ENCODE measurements at places on chromosomes 3 and 15. TPM values are rescaled to one million over a fixed set of nuclear protein-coding genes. Genes with fewer than 3 reads are reported as not detected.

DNA sequence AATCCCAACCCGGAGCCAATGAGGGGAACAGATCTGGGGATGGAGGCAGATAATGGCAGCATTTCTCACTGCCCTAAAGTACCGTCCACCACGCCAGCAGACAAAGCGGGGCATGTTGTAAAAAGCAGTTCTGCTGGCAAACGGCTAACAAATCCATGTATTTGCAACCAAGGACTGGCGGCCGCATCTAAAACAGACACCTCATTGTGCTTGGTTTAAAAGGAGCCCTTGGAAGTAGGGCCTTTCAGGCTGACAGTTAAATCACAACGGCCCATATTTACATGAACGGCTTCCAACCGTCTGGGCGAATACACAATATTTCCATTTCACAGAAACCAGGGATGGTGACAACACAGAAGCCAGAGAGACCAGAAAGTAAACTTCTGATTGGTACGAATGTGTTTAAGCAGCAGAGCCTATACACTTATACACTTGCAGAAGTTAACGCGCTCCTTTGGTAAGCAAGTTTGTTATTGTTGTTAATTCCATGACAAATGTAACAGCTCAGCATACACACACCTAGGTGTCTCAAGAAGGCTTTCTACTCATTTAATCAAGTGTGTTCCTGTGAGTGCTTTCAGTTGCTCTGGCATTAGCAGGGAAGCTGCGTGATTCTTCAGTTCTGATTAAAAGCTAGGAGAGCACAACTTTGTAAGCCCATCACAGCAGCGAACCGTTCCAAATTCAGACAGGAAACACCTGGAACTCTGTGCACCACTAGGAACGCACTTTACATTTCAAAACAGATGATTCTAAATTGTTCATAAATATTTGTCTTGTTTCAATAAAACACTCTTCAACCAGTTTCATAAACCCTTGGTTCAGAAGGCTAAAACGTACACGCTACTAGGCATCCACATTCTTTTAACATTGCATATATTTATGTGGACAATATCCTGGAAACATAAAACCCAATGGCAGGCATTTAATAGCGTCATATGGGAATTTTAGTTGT lies 112.9 kb downstream of the PDZRN3 start:
- DNase-seq, result peak; percentile 91

DNA sequence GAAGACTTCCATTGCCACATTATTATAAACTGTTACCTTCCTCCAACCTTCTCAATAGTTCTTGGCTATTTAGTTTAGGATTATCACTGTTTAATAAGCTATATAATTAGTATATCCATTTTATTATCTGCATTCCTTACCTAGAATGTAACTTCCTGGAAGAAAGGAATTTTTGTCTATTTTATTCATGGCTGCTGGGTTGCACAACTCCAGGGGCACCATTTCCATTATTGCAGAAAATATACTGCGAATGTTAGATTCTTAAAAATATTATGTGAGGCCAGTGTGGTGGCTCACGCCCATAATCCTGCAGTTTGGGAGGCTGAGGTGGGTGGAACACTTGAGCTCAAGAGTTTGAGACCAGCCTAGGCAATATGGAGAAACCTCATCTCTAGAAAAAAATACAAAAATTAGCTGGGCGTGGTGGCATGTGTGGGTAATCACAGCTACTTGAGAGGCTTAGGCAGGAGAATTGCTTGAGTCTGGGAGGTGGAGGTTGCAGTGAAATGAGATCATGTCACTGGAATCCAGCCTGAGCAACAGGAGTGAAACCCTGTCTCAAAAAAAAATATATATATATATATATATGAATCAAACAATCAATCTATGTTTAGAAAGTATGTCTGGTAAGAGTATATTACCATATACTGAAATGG lies 19.9 kb downstream of the CLDN1 start:
- no peak for DNase-seq

DNA sequence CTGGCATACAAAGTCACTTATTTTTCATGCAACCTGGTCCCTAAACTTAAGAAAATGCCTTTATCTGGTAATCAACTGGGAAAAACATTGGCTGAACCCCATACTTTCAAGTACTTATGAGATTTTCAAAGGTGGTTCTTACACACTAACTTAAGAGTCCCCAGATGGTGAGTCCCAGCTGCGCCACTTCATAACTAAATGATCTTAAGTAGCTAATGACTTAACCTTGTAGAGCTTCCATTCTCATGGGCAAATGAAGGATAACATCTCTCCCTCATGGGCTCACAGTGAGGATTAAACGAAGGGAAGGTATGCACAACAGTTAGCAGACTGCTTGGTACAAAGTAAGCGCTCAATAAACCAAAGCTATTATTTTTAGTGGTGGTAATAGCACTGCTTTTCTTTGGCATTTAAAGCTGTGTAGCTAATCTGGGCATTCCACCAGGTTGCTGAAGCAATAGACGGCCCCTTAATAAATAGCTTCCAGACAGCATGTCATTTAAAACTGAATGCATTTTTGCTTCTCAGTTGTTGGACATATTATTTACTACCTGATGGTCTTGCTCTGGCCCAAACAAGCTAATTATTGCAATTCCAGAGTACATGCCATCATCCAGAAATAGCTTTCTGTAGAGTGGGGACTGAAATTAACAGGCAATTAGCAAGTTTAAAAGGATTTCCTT lies 55.4 kb downstream of the LIPC start:
- no peak for DNase-seq

Gene ISL2
- 5.1 TPM for total RNA-seq

Gene KBTBD13
- total RNA-seq, result not detected

DNA sequence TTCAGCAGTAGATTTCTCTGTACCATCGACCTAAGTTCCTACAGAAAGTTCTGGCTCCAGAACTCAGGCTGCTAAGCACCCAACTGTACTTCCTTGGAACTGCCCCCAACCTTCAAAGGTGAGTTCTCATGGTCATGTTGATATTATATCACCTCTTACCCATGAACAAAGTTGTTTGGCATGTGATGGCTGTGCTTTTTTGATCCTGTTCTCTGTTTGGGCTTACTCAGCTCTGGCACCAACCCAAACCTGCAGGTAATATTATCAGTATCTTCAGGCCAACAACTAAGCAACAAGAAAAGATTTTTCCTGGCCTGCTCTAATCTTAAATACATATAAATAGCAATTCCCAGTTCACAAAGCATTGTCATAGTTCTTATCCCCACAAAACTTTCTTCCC lies 318.7 kb upstream of the LMCD1 start:
- no peak for DNase-seq

DNA sequence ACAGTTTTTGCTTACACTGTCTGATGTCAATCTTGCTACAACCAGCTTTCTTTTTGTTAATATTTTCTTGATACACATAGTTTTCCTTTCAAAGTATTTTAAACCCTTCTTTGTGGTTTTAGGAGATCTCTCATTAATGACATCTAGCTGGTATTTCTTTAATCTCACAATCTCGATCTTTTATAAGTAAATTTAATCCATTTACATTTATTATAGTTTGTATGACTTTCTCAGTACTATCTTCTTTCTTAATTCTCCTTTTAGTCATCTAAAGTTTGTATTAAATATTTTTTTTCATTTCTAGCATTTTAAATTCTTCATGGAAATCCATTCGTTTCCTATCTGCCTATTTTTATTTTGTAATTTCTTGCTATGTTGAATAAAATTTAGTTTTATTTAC lies 55.4 kb downstream of the MRPL3 start:
- DNase-seq, result no peak

GRCh38 chr15:23038726-23039142 lies 635 bp downstream of the TUBGCP5 start:
- DNase-seq, result no peak

- DNase-seq, result no peak
These were observed 13.9 kb upstream of the DPPA4 start for GRCh38 chr3:109351231-109351630.

Gene ZSCAN2
- 7.1 TPM for total RNA-seq

All from esophagus muscularis mucosa (tissue), 4 donors.